ENCODE measurements at places on chromosomes 3 and 15.

GRCh38 chr3:58560771-58561311, 16.4 kb downstream of the FAM107A start:
- DNase-seq, result no peak

DNA sequence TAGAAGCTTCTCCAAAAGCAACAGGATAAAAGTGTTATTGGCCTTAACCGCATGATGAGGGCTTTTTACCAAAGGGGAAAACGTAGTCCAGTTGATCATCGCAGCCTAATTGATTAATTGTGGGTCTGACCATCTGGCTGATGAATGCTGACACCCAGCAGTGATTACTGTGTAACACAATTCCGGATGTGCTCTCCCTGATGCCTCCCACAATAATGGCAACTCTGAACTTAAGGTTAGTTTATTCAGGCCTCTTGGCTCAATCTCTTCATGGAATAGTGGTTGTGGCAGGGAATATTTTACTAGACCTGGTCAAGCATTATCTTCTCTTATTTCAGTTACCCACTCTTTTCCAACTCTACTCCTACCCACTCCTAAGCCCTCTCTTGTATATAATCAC, 332.9 kb downstream of the TIGIT start:
- DNase-seq, result no peak

DNA sequence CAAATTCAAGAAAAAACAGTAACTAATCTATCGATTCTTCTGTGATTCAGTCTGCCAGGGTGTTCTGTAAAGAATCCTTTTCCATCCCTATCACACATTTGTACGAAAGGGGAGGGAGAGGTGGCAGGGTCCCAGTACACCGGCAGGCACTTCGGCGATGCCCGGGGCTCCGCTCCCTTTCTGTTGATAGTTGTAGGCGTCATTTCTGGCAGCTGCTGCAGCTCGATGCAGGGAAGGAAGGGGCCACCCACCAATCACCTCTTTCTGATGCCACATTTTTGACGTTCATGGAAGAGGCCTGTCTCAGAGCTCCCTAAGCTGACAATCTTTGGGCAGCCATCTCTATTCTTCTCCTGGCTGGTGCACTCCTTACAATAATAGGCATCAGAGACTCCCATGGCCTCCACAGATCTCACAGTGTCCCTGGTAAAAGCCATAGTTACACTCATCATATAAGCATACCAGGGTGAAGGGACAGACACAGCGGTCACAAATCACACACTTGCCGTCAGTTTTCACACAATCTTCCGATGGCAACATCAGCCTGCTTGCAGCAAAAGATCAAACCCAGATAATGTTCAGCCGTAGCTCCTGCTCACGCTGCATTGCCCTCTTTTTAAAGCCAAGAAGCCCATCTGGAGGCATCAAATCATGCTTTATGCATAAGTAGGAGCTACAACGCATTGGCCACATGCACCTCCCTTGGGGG, 60.8 kb upstream of the ZBTB38 start:
- DNase-seq, result no peak

DNA sequence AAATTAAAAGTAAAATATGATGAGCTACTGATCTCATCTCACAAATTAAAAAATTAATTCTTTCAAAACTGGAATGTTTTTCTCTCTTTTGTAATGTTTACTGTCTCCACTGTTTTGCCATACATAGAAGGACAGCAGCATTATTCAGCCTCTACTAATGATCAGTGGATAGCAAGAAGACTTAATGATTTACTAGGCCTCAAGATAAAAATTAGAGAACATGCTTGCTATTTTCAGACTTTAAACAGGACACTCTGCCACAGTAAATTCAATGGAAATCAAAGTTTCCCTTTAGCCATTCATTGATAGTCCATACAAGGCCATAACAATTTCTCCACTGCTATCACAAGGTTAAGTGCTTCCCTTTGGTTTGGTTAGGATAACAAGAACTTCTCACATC, 129.4 kb downstream of the TMCC1 start:
- DNase-seq, result no peak

- DNase-seq, result no peak
These were observed 178.4 kb upstream of the STT3B start for GRCh38 chr3:31354373-31354772.

GRCh38 chr15:57218826-57219576, 157.3 kb upstream of the CGNL1 start:
- no peak for DNase-seq

DNA sequence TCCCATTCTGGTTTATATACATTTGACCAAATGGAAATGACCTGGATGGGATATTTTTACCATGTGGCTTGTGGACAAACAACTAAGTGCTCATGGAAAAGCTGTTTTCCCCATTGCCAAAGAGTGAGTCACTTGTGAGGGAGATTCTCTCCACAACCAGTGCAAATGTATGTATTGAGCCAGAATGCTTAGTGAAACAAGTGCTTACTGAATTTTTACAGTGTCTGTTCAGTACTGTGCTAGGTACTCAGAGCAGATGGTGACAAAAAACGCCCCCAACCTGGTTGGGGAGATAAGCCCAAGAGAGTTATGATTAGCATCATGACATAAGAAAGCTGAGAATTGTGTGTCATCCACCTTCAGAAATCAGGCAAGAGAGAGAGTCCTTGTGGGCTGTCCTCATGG, 2.3 kb downstream of the CHP1 start:
- no peak for DNase-seq

- no peak for DNase-seq
These were observed 19.4 kb downstream of the GNB5 start for GRCh38 chr15:52171807-52172206.

Measured in dorsolateral prefrontal cortex (tissue), 122 donors.